ENCODE measurements at places on chromosomes 12 and 14. TPM values are rescaled to one million over a fixed set of nuclear protein-coding genes. Genes with fewer than 3 reads are reported as not detected.

DNA sequence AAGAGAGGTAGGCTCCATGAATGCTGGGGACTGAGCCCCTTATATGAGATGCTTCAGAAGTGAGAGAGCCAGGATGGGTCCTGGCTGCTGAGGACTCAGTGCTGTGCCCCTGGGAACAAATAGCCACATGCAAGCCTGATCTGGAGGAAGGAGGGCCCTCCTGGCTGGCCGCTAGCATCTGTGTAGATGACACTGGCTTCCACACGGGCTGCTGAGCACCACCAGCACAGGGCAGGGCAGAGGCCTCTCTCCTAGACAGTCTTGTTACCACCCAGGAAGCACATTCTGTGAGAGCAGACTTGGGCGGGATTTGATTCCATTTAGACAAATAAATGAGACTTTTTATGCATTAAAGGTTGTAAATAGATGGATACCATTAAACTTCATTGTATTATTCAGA lies 48.0 kb downstream of the ZNF664 start:
- no peak for DNase-seq

Gene TMEM106C
- polyA plus RNA-seq = 217 TPM

Gene GALNT16
- 1.7 TPM for polyA plus RNA-seq

Gene AMIGO2
- 149 TPM for polyA plus RNA-seq
